Hypothalamus (tissue), 51 donors: ENCODE measurements at places on chromosomes 4 and X.

DNA sequence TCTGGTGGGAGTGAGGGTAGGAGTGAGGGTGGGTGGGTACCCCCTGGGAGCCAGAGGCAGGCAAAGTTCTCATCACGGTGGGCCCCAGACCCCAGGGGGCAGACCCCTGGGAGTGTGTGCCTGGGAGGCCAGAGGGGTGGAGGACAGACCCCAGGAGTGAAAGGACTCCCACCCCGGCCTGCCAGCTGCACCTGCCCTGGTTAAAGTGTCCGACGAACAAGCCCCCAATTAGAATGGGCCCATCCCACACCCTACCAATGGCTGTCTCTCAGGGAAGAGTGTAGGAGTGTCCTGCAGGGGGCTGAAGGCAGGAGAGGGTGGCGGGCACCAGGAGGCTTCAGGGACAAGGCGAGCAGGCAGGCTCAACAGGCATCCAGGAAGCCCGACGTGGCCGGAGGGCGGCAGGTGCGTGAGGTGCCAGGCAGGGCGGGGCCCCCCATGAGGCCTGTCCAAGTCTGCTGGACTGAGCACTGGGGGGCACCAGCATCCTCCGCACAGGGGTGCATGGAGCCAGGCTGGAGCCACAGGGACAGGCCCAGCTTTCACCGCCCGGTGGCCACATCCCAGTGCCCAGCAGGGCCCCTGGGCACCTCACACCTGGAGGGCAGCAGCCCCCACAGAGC lies 8.7 kb downstream of the PDE6B start:
- no peak for DNase-seq

GRCh38 chrX:18966624-18967023 lies 17.3 kb downstream of the PHKA2 start:
- DNase-seq: no peak

- no peak for DNase-seq
These were observed 29.9 kb downstream of the NELFA start for GRCh38 chr4:1978741-1979476.

DNA sequence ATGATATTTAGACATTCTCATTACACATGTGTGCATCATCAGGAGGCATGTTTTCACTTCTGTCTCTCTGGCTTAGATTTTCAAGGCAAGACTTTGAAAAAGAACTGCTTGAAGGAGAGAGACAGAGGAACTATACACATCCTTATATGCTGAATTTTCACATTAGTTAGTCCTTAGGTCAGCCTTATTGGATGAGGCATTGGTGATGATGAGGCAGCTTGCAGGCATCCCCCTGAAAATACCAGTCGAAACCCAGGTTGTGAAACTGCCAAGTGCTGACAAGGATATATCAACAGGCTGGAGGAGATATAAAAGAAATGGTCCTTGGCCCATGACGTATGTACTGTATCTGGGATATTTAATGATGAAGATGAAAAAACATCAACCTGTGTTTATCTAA lies 297.2 kb upstream of the AADAT start:
- no peak for DNase-seq

- peak; percentile 10 for DNase-seq
These were observed at the start of gene NSUN7 for GRCh38 chr4:40749717-40750460. Gene NSUN7 (plus strand): TSS chr4:40749955. CDS start chr4:40750694, 739 bp downstream.

GRCh38 chr4:16777726-16778125 lies 120.7 kb downstream of the LDB2 start:
- DNase-seq: no peak

DNA sequence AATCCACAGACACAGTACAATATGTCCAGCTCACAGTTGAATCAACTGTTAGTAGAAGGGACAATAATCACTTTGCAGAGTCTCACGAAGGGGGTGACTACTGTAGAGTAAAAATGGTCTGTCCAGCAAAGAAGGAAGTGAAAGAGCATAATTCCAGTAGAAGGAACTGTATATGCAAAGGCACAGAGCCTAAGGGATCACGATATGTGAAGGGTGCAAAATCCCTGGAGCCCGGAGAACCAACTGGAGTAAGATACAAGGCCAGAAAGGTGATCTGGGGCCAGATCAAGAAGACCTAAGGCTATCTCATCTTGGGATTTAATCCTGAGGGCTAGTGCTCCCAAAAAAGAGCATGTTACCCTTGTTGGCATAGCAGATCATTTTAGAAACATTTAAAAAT lies 192.7 kb upstream of the LDB2 start:
- DNase-seq: no peak

GRCh38 chr4:149889991-149890390 lies 74.3 kb upstream of the IQCM start:
- no peak for DNase-seq

DNA sequence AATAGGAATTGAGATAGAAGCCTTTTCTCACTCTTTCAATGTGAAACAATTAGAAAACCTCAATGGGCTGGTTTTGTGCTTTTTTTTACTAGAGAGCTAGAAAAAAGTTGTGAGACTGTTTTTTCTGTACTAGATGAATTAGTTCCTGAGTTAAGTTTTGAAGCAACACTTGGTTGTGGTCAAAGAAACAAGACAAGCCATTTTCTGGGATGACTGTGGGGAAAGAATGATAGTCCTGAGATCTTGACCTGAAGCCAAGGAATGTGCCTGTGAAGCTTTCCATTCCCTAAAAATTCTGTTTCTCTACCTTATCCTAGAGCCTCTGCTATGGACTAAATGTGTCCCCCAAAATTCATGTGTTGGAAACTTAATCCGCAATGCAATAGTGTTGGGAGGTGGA lies 157.8 kb upstream of the TLL1 start:
- no peak for DNase-seq

GRCh38 chrX:12779534-12779933 lies 11.7 kb upstream of the PRPS2 start:
- no peak for DNase-seq

- peak; percentile 69 for DNase-seq
These were observed at the start of gene SLC16A2 for GRCh38 chrX:74421036-74421739. Gene SLC16A2 (plus strand): TSS chrX:74421493. CDS start chrX:74421638, 145 bp downstream.

DNA sequence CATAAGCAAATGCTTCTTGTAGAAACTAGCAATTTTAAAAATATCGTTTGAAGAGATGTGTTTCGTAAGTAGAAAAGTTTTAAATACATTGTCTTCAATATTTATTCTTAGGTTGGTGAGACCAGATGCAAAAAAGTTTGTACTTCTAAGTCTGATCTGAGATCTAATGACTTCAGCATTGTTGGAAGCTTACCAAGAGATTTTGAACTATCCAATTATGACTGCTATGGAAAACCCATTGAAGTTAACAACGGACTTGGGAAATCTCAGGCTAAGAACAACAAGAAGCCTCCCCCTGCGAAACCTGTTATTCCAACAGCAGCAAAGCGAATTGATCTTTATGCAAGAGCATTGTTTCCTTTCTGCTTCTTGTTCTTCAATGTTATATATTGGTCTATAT lies 50.2 kb upstream of the GRIA2 start:
- no peak for DNase-seq

- DNase-seq: no peak
These were observed 42.5 kb upstream of the KCNIP4 start for GRCh38 chr4:21991050-21991449.

DNA sequence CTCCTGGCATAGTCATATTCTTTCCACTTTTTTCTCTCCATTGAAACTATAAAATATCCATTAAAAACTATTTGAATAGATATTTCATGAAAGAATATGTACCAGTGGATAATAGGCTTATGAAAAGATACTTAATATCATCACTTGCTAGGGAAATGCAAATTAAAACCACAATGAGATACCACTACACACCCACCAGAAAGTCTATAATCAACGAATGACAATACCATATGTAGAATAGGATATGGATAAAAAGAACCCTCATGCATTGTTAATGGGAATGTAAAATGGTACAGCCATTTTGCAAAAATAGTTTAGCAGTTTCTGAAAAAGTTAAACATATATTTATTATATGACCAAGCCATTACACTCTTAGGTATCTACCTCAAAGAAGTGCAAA lies 218.7 kb upstream of the GPC4 start:
- DNase-seq: no peak

GRCh38 chr4:89044147-89044900 lies 12.7 kb downstream of the FAM13A start:
- DNase-seq: no peak

GRCh38 chr4:164221631-164222030 lies 532.3 kb upstream of the SMIM31 start:
- no peak for DNase-seq

DNA sequence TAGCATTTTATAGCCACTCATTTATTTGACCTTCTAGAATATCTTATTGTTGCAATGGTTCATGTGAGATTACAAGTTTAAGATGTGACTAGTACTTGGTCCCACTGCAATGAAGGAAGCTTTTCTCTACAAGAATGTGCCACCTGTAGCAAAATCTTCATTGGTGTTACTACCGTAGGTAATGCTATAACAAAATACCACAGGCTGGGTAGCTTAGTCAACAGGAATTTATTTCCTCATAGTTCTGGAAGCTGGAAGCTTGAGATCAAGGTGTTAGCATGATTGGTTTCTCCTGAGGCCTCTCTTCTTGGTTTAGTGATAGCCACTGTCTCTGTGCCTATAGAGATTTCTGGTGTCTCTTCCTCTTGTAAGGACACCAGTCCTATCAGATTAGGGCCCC lies 441.0 kb downstream of the GPM6A start:
- no peak for DNase-seq

DNA sequence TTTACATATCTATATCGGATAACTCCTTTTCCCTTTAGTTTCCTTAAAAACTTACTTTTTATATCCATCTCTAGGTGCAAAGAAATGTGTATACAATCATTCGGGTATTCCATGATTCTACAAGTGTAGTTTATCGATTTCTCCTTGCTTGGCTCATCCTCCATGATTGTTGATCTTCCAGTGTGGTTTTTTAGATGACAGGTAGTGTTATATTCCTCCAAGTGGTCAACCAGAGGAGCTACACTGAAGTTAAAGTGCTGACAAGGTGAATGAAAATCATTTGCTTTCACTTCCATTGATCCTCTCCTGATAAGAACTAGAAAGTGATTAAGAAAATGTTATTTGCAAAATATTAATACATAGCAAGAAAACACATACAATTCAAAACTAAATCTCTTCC lies 38.5 kb downstream of the TMEM156 start:
- DNase-seq: no peak

DNA sequence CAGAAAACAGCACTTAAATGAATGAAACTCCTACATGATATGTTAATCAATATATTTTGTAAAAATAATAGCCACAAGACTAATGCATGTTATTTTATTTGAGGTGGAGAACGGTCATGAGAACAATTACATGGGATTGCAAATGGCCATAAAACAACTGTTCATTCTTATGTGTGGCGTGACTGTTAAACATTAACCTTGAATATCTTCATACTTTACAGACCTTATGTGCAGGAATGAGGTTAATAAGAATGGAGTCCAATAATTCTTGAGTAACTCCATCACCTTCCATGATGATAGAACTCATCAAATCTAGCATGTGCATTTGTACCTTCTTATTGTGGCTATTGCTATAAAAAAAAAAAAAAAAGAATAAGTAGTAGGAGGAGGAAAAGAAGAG lies 55.3 kb downstream of the PDS5A start:
- no peak for DNase-seq

DNA sequence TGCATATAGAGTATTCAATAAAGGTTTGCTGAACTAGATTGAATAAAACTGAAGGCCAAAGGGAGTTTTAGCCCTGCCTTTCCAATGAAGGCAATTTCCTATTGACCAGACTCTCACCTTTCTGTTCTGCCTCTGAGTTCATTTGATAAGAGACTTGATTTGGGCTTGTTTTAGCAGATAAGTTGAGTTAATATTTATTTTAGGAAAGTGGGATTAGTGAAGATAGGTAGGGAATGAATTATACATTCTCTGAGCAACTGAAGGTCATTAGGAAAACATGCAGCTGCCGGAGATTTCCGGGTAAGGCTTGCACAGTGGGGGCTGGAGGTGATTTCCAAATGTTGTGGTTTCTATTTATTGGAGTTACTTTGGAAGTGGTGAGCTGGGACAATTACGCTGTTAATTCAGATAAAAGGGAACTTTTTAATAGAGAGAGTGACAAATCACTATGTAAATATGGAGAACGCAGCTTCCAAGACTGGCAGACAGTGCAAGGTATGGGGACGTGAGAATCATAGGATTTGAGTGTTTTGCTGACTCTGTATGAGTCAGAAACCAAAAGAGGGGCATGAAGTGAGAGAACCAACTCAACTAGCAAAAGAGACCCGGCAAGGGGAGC lies 553.6 kb upstream of the BOD1L1 start:
- DNase-seq: no peak

DNA sequence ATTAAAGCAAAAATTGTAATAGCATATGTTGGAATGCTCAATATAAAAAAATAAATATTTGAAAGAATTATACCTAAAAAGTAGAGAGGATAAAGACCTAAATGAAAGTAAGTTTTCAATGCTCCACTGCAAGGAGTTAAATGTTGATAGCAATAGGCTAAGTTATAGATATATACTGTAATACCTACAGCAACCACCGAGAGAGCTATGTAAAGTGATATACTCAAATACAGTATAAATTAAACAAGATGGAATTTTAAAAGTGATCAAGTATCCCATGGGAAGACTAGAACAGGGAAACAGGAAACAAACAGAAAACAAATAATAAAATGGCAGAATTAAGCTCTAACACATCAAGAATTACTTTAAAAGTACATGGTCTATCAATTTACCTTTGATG lies 73.9 kb downstream of the CASP3 start:
- DNase-seq: no peak

DNA sequence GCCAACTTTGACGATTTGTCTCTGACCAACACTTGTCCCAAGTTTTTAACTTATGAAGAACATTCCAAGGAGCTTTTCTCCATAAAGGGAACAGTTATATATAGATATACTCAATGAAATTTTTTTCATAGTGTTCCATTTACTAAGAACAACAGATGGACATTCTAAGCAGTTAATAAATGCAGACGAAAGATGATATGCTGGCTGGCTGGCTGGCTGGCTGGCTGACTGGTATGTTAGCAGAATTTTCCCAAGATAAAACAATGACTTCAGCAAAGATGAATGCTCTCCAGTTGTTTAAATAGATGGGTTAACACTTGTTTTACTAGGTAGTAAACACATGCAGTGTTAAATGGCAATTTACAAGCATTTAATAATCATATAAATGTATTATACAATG lies 62.2 kb downstream of the SPANXN3 start:
- DNase-seq: no peak

DNA sequence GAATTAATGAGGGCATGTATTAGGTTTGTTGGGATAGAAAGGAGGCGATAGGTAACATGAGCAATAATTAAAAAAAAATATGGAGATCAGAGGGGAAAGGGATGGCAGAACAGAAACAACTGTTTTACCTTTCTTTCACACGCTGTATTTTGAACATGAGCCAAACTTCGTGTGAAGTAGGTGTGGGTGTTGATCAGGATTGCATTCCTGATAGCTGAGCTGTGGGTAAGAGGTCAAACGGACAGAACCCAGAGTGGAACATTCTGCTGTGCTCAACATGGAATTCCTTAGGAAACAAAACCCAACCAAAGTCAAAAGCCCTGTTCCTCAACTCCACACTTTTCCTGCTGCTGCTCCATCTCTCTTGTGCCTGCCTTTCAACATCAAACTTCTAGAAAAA lies 162.5 kb upstream of the CASK start:
- no peak for DNase-seq

DNA sequence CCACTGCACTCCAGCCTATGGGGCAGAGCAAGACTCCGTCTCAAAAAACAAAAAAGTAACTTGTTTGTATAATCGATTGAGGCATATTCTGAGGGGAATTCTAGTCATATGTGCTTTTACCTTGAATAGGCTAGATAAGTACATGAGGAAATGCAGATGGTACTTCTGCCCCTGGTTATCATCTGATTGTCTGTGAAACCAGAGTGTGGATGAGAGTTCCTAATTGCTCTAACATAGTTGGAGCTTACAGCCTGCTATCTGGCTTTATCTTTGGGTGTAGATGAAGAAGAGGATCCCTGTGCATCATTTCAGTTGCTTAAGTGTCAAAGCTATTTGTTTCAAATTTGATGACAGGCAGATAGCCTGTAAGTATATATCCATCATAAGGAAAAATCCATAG lies 205.1 kb downstream of the RAPGEF2 start:
- no peak for DNase-seq
